ENCODE measurements at places on chromosomes 16 and 17. TPM values are rescaled to one million over a fixed set of nuclear protein-coding genes. Genes with fewer than 3 reads are reported as not detected.

DNA sequence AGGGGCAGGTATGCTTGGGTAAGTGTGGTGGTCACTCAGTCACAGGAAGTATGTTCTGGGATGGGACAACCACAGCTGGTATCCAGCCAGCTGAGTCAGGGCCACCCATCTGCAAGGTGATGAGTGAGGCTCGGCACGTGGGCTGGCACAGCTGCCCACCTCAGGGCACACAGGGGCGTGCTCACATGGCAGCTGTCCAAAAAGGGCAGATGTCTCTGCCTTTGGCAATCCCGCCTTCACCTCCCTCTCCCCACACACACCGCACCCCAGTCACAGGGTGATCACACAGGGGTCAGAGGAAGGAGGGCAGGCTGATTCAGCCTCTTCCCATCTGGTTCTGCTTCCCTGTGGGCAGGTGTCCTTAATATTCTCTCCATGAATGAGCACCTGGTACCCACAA, 85.9 kb upstream of the TOB1 start:
- H3K36me3 ChIP-seq = no peaks in the 10 kb centered on the region
- no peak overlapping the region for H3K4me3 ChIP-seq
- no peak overlapping the region for H3K27ac ChIP-seq
- no peaks in the 10 kb centered on the region for H3K27me3 ChIP-seq
- DNase-seq = no peak

CLUH gene
- total RNA-seq = 48.8 TPM

USP22 gene
- total RNA-seq = 154 TPM

LRRC75A gene
- total RNA-seq = 3.8 TPM

KRT39 gene
- 0.59 TPM for total RNA-seq
